ENCODE measurements at places on chromosomes 6 and 20.
A peak's percentile ranks its signal among the peaks of the same experiment; 100 is the strongest.

DNA sequence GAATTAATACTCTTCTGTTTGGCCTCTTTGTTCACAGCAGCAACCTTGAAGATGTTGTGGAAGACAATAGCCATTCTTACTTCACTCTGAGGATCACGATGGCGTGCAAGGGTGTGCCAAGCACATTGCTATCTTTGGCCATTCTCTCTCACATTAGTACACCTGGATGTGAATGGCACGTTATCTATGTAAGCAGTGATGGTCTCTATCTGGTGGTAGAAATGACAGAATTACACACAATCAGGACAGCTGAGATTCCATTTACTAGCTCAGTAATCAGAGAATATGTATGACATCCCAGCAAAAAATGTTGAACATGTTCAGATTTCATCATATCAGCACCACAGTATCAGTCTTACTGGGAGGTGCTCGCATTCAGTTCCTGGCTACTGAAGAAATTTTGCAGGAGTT is 116.2 kb downstream of the LCA5 start:
- no peak for DNase-seq

DNA sequence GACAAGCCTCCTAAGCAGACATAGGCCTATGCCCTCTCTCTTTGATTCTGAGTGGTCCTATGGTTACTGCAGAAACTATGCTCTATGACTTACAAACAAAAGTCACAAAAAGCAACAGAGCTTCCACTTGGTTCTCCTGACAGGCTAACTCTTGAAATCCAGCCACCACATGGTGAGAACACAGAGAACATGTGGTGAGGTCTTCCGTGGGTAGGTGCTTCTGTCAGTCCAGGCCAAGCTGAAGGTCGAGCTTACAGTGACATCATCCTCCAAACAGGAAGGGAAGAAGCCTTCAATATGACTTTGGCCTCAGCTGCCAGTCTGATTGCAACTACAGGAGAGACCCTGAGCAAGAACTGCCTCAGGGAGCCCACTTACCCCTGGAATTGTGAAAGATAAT is 265.5 kb downstream of the TBX18 start:
- no peak for DNase-seq

GRCh38 chr20:63628246-63628975 is 1.5 kb upstream of the GMEB2 start:
- peak; percentile 79 for DNase-seq

DNA sequence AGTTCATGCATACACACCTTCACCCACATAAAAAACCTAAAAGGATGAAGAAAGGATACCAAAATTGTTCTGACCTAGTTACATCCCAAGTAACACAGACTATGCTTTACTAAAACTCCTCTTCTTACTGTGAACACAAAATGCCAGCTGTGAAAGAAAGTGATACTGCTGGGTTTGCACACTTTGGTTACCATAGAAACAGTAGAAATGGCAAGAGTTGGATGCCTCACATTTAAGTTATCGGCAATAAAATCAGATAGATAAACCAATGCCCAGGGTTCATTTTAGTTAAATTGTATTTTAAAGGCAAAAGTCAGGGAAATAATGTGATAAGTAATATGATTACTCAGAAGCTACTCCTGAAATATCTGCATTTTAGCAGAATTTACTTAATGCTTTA is 161.9 kb downstream of the CDK19 start:
- no peak for DNase-seq

DNA sequence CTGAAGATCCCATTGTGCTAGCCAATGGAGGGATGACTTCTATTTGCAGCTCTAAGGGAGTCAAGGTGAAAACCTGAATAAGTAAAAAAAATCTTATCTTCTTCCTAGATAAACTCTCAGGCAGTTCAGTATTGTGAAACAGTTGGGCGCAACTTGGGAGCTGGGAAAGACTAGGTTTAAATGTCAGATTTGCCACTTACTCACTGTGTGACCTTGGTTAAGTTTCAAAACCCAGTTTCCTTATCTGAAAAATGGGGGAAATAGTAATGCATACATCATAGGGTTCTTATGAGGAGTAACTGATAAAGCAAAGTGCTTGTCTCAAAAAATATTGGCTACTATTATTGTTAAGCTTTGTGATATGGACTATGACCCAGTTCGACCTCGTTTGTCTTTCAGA is 88.8 kb downstream of the CD83 start:
- no peak for DNase-seq

- DNase-seq: no peak
These were observed 31.9 kb upstream of the JARID2 start for GRCh38 chr6:15213838-15214400.

GRCh38 chr6:67285770-67286495 is 1349.1 kb upstream of the ADGRB3 start:
- no peak for DNase-seq

DNA sequence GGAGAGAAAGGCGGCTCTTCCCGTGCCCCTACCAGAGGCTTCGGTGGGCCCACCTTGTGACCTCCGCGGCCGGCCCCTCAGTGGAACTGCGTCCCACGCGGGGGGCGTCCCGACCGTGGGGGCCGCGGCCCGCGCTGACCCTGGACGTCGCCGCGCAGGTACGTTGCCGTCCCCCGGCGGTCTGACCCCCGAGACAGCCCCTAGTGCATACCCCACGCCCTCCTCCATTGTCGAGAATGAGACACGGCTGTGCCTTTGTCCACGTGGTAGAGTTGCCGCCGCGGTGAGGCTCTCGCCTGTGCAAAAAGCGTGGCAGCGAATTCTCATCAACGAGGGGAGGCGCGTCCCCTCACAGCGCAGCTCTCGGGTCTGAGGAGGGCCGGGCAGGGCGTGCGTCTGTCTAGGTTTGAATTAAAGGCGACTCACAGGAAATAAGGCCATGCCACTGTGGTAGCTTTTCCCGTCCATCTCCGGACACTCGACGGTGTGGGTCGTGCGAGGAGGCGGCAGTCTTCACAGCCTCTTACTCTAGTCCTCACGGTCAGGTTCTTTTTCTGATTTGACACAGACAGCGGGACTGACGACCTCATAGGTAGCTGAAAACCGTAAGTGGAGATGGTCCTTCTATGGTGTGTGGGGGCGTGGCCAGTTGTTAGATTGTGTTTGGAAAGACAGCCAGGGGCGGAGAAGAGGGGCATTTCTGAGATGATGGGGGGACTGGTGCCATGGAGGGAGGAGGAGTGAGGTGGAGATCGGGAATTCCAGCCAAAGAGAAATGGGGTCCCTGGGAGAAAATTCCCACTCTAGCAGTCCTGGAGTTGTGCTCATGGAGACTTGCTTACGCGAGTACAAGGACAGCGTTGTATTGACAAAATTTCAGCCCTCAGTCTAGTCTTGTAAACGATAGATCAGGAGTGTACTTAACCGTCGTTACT is 580 bp downstream of the NXT1 start:
- peak; percentile 5 for DNase-seq

GRCh38 chr6:106783640-106784566 is 154.5 kb downstream of the QRSL1 start:
- no peak for DNase-seq

GRCh38 chr6:52840763-52841585 is at the start of gene GSTA5:
Gene GSTA5, minus strand, starts transcription at chr6:52840813.
- DNase-seq: no peak

- peak; percentile 74 for DNase-seq
These were observed 1567.8 kb upstream of the DEFB115 start for GRCh38 chr20:29689411-29690225.

- DNase-seq: no peak
These were observed 157.9 kb downstream of the RFX6 start for GRCh38 chr6:117034971-117035370.

- DNase-seq: no peak
These were observed 263.0 kb downstream of the FOXC1 start for GRCh38 chr6:1872649-1873131.

- DNase-seq: no peak
These were observed 63.5 kb upstream of the ASCC3 start for GRCh38 chr6:100944644-100945043.
